ENCODE measurements at places on chromosomes 7 and 10.

- H3K36me3 ChIP-seq, result no peaks in the 10 kb centered on the region
- no peak overlapping the region for H3K4me3 ChIP-seq
- H3K4me1 ChIP-seq, result peaks cover 8% of the 10 kb centered on the region
- DNase-seq, result no peak
Observed at GRCh38 chr7:21939136-21939857, 6.4 kb downstream of the CDCA7L start.

DNA sequence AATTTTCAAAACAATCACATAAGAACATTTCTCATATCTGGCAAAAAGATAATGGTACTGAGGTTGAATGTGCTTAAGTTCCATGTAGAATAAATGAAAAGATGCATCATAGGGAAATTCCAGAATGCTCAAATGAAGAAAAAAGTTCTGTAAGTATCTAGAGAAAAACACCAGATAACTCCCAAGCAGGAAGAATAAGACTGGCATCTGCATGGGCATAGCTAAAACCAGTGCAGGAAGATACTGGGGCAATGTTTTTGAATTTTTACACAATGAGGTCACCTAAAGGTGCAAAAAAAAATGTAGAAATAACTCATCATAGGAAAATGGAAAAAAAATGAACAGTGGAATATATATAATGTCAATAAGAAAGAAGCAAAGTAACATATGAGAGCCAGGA lies 275.2 kb downstream of the BAMBI start:
- no peak overlapping the region for H3K4me3 ChIP-seq
- H3K27ac ChIP-seq, result no peak overlapping the region
- H3K27me3 ChIP-seq, result peaks cover 7% of the 10 kb centered on the region
- no peaks in the 10 kb centered on the region for H3K36me3 ChIP-seq
- DNase-seq, result no peak

DNA sequence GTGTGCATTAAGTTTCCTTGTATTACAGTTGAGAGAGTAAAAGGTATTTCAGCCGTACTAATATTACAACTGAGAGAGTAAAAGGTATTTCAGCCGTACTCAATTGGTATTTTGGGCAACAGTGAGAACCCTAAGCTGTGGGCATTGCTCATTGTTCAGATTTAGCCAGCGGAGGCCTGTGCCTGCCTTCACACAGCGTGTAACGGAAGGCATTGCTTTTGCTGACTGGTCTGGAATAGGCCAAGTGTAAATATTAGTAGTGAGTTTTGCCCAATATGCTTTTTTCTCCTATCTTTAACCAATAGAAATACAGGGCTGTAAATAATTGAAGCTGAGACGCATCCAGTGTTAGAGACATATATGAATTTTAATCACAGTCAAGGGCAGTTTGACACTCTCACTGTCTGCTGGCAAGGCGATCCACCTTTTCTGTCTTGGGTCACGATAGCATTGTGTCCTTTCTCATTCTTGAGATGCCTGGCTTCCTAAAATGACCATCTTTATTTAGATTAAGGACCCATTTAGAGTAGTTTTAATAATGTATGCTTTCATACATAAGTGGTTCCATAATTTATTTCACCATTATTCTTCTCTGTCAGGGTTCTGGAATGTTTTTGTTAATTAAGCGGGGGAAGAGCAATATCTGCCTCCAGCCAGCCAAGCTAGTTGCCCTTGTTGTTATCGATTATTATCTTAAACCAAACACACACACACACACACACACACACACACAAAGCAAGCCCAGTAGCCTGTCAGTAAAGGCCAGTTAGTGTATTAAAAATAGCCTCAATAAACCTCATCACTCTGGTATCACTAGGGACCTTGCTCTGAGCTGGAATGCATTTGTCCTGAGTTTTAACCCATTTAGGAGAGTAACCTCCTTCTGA lies 130.7 kb downstream of the CELF2 start:
- peaks cover 85% of the 10 kb centered on the region for H3K4me1 ChIP-seq
- DNase-seq, result no peak
- H3K27me3 ChIP-seq, result no peaks in the 10 kb centered on the region

- peaks cover 12% of the 10 kb centered on the region for H3K27me3 ChIP-seq
- H3K4me1 ChIP-seq, result no peaks in the 10 kb centered on the region
- no peaks in the 10 kb centered on the region for H3K36me3 ChIP-seq
- no peak overlapping the region for H3K27ac ChIP-seq
- no peak for DNase-seq
Observed at GRCh38 chr7:98075801-98076200, 30.9 kb upstream of the LMTK2 start.

GRCh38 chr10:89122433-89123051 lies 84.6 kb downstream of the CH25H start:
- no peak overlapping the region for H3K27ac ChIP-seq
- DNase-seq, result no peak
- no peak overlapping the region for H3K4me3 ChIP-seq
- no peaks in the 10 kb centered on the region for H3K4me1 ChIP-seq
- H3K36me3 ChIP-seq, result no peaks in the 10 kb centered on the region

- peaks cover 18% of the 10 kb centered on the region for H3K36me3 ChIP-seq
- DNase-seq, result no peak
- no peaks in the 10 kb centered on the region for H3K4me1 ChIP-seq
- no peaks in the 10 kb centered on the region for H3K27me3 ChIP-seq
- H3K4me3 ChIP-seq, result no peak overlapping the region
- H3K27ac ChIP-seq, result no peak overlapping the region
Observed at GRCh38 chr7:138565071-138565450, 105.0 kb downstream of the TRIM24 start.

DNA sequence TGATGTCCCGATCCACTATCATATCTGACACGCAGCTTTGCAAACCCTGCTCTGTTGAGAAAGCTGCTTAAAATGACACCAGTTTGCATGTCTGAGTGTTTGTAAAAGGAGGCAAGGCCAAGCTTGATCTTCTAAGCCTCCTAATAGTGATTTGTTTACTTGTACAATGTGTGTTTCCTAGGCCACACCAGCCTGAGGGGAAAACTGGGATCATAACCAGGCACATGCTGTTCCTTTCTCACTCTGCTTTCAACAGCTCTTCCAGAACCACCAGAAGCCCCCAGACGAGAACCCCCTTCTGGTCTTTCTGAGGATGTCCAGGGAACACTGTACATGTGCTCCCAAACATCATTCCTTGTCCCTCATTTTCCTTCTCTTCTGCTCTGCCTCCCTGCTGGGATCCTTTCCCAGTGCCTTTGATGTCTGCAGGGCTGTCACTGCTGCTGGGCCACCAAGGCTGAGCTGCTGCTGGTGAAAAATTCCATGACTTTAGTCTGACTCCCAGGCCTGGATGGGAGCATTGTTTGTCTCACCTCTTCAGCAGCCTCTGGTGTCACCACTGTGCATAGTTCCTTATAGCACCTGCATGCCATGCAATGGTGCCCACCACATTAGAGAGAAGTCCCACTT lies 4.0 kb upstream of the LGI1 start:
- peak overlapping the region; percentile 60 for H3K27ac ChIP-seq
- no peak for DNase-seq
- no peak overlapping the region for H3K4me3 ChIP-seq
- peaks cover 7% of the 10 kb centered on the region for H3K4me1 ChIP-seq
- H3K36me3 ChIP-seq, result peaks cover 6% of the 10 kb centered on the region

- peaks cover 12% of the 10 kb centered on the region for H3K36me3 ChIP-seq
- no peak for DNase-seq
- H3K4me1 ChIP-seq, result peaks cover 10% of the 10 kb centered on the region
- H3K4me3 ChIP-seq, result no peak overlapping the region
- no peaks in the 10 kb centered on the region for H3K27me3 ChIP-seq
- no peak overlapping the region for H3K27ac ChIP-seq
Observed at GRCh38 chr7:27651702-27652101, 11.0 kb downstream of the HIBADH start.

- H3K27me3 ChIP-seq, result no peaks in the 10 kb centered on the region
- no peak overlapping the region for H3K4me3 ChIP-seq
- H3K36me3 ChIP-seq, result no peaks in the 10 kb centered on the region
- no peak for DNase-seq
- peaks cover 7% of the 10 kb centered on the region for H3K4me1 ChIP-seq
Observed at GRCh38 chr7:101964680-101965452, 147.4 kb downstream of the CUX1 start.

DNA sequence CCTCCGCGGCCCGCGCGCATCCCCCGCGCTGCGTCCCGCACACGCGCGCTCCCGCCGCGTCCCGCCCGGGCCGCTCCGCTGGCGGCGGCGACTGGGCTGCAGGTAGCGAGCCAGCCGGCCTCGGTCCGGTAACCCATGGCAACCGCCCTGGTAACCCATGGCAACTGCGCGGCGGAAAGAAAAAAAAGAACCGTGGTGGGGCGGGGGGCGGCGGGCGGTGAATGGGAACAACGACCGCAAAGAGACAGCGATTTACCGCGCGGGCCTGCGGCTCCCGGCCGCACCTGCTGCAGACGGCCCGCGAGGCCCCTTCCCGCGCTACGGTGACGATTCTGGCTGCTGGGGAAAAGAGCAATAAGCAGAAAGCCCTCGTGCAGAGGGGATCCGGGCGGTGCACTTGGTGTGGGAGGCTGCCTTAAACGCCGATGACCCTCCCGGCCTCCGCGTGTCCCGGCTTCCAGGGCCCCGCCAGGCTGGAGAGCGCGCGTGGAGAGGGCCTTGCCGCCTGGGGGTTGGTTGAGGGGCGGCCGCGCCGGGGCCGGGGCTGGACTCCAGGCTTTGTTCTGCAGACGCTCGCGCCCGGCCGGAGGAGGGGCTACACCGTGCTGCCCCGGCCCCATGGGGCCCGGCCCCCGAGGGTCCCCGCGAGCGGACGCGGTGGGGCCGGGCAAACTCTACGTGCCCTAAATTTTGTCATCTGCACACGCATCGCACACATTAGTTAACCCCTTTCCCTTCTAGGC lies 84.7 kb downstream of the SNX10 start:
- H3K4me1 ChIP-seq, result peaks cover 7% of the 10 kb centered on the region
- H3K4me3 ChIP-seq, result peak overlapping the region; percentile 84
- peaks cover 32% of the 10 kb centered on the region for H3K27me3 ChIP-seq
- peak; percentile 18 for DNase-seq

GRCh38 chr7:131188367-131189339 lies 139.0 kb upstream of the MKLN1 start:
- H3K4me3 ChIP-seq, result peak overlapping the region; percentile 57
- peak overlapping the region; percentile 95 for H3K27ac ChIP-seq
- no peaks in the 10 kb centered on the region for H3K27me3 ChIP-seq
- H3K36me3 ChIP-seq, result no peaks in the 10 kb centered on the region
- peak; percentile 14 for DNase-seq

DNA sequence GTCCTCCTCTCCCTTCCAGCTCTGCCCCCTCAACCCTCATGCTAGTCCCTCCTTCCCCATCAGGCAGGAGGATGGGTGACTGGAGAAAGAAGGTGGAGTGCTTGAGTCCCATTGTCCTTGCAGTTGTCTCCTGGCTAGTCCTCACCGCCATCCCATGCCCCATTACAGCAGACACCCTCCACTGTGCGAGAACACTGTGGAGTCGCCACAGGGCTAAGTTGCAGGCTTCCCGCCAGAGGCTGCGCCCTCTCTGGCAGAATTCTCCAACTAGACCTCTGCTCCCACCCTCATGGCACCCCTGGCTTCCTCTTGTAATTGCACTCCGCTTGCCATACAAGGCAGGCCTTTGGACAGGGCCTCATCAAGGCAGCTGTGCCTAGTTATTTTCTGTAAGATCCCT lies 3.1 kb downstream of the GIMAP2 start:
- H3K4me3 ChIP-seq, result peak overlapping the region; percentile 99
- peaks cover 31% of the 10 kb centered on the region for H3K4me1 ChIP-seq
- no peaks in the 10 kb centered on the region for H3K27me3 ChIP-seq
- H3K36me3 ChIP-seq, result peaks cover 21% of the 10 kb centered on the region

- DNase-seq, result no peak
- H3K27me3 ChIP-seq, result peaks cover 7% of the 10 kb centered on the region
- H3K27ac ChIP-seq, result no peak overlapping the region
Observed at GRCh38 chr10:119555178-119555784, 12.8 kb upstream of the RGS10 start.

DNA sequence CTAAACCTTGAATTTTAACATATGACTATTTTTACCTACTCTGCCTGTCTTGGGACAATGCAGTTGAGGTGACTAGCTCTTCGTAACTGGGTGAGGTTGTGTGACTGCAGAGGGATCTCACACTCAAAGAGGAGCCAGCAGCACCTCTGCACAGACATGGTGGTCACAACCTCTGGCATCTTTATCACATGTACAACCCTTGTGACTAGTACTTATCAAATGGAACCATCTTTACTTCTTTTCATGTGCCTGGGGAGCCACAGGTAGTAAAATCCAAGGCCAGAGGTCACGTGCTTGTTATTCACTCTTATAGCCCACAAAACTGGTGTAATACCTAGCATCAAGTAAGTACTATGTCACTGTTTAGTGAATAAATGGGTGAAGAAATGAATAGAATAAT lies 244.3 kb downstream of the COBL start:
- H3K4me3 ChIP-seq, result no peak overlapping the region
- no peaks in the 10 kb centered on the region for H3K36me3 ChIP-seq
- no peak for DNase-seq

DNA sequence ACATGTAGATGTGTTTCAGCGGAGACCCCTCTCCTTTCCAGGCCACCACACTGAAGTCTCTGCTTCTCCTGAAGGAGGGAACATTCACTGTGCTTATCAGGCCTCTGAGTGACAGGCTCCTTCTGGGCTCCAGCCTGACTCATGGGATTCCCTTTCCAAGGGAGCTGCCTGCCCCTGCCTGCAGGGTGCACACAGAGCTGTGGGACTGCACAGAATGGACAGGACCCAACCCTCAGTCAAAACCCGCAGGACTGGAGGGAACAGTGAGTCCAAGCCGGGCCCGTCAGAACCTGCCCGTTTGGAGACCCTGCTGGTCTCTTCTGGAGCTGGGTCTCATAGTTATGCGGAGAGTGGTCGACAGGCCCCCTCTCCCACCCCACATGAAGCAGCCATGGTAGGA lies 32.6 kb downstream of the PLAC9 start:
- DNase-seq, result no peak
- no peak overlapping the region for H3K27ac ChIP-seq
- H3K4me3 ChIP-seq, result no peak overlapping the region
- peaks cover 11% of the 10 kb centered on the region for H3K36me3 ChIP-seq

GRCh38 chr7:26485367-26485934 lies 193.8 kb downstream of the SNX10 start:
- no peak overlapping the region for H3K27ac ChIP-seq
- no peaks in the 10 kb centered on the region for H3K36me3 ChIP-seq
- H3K27me3 ChIP-seq, result peaks cover 71% of the 10 kb centered on the region
- DNase-seq, result no peak
- H3K4me3 ChIP-seq, result no peak overlapping the region

- DNase-seq, result no peak
- peaks cover 5% of the 10 kb centered on the region for H3K4me1 ChIP-seq
- H3K27ac ChIP-seq, result no peak overlapping the region
- H3K36me3 ChIP-seq, result peaks cover 4% of the 10 kb centered on the region
Observed at GRCh38 chr7:69953136-69954067, 355.1 kb downstream of the AUTS2 start.

GRCh38 chr10:25912866-25913265 lies 21.2 kb upstream of the MYO3A start:
- H3K4me1 ChIP-seq, result no peaks in the 10 kb centered on the region
- H3K27me3 ChIP-seq, result no peaks in the 10 kb centered on the region
- no peak overlapping the region for H3K4me3 ChIP-seq
- no peaks in the 10 kb centered on the region for H3K36me3 ChIP-seq
- no peak for DNase-seq

GRCh38 chr7:1043552-1044188 lies 676 bp upstream of the GPR146 start:
- H3K27ac ChIP-seq, result peak overlapping the region; percentile 75
- H3K4me1 ChIP-seq, result peaks cover 40% of the 10 kb centered on the region
- no peak for DNase-seq
- peak overlapping the region; percentile 81 for H3K4me3 ChIP-seq
- H3K36me3 ChIP-seq, result no peaks in the 10 kb centered on the region

Data from T-helper 17 cell (primary cell).